T-helper 17 cell (primary cell): ENCODE measurements at places on chromosomes 13 and 19. TPM values are rescaled to one million over a fixed set of nuclear protein-coding genes. Genes with fewer than 3 reads are reported as not detected.
A peak's percentile ranks its signal among the peaks of the same experiment; 100 is the strongest.

DNA sequence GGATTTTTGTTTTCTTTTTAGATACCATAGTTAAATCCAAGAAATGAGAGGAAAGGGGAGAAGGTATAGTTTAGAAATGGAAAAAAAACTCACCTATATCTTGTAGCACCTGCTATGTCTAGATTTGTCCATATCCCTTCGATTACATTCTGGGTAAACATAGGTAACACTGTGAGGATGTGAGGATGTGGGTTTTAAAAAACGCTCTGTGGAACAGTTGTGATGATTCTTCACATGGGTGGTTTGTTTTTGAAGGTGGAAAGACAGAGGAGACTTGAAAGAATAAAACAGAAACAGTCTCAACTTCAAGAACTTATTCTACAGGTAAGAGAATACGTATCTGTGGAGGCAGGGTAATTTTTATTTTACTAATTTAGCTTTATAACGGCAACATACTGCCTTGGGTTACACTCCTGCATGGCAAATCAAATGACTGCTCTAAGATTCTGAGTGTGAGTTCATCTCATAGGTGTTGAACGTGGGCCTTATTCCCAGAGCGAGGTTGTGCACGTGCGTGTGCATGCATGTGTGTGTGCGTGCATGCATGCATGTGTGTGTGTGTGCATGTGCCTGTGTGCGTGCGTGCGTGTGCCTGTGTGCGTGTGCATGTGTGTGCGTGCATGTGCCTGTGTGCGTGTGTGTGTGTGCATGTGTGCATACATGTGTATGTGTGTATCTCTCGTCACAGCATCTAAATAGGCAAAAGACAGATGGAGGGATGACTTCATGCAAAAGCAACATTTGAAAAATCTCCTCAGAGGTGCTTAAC, 23.5 kb downstream of the ATP4B start:
- peaks cover 1% of the 10 kb centered on the region for H3K4me1 ChIP-seq
- H3K27me3 ChIP-seq = no peaks in the 10 kb centered on the region
- DNase-seq = no peak
- no peak overlapping the region for H3K27ac ChIP-seq

GRCh38 chr13:75321084-75321483, 160.9 kb downstream of the TBC1D4 start:
- no peak for DNase-seq
- H3K4me3 ChIP-seq = peak overlapping the region; percentile 9
- H3K27ac ChIP-seq = peak overlapping the region; percentile 98
- peaks cover 2% of the 10 kb centered on the region for H3K36me3 ChIP-seq

DNA sequence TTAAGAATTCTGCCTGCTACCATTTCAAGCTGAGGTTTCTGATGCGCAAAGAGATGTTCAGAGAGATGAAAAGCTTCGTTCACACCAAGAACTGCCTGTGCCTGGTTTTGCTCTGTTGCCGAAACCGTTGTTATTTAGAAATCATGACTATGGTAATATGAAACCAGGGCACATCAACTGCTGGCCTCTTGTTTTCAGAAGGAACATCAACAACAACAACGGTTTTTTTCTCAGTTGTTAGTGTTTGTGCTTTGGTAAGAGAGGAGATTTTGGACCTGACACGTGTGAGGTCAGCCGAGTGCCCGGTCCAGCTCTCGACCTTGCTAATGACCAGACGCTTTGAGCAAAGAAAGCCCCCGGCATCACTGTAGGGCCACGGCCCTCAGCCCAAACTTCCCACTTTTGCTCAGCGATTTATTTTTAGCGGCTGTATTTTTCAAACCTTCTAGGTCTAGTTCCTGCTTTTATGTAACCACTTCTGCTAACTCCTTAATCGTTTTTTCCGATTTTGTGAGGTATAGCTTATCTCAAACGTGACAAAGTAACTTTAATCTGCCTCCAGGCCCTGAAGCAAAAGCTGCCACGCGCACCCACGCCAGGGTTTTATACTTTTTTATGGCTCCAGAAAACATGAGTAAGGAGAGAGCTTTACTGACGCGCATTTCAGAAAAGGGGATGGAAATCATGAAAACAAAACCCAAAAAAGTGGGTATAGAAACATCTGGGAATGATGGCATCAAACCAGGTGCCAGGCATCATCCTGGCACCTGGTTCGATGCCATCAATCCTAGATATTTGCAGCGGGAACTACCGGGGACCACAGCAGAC, 42.0 kb downstream of the KLF2 start:
- DNase-seq = no peak
- H3K36me3 ChIP-seq = no peaks in the 10 kb centered on the region
- peaks cover 55% of the 10 kb centered on the region for H3K4me1 ChIP-seq
- no peak overlapping the region for H3K27ac ChIP-seq
- no peaks in the 10 kb centered on the region for H3K27me3 ChIP-seq

GRCh38 chr19:56862741-56863140, 22.2 kb upstream of the PEG3 start:
- H3K4me3 ChIP-seq = no peak overlapping the region
- DNase-seq = no peak
- H3K27ac ChIP-seq = no peak overlapping the region
- no peaks in the 10 kb centered on the region for H3K27me3 ChIP-seq

GRCh38 chr13:37202264-37202663, 96.8 kb upstream of the CSNK1A1L start:
- DNase-seq = no peak
- H3K27ac ChIP-seq = no peak overlapping the region
- H3K4me3 ChIP-seq = no peak overlapping the region
- no peaks in the 10 kb centered on the region for H3K36me3 ChIP-seq
- H3K27me3 ChIP-seq = no peaks in the 10 kb centered on the region

GRCh38 chr13:23608701-23609413, 38.6 kb downstream of the TNFRSF19 start:
- peaks cover 3% of the 10 kb centered on the region for H3K36me3 ChIP-seq
- H3K4me3 ChIP-seq = peak overlapping the region; percentile 25
- H3K4me1 ChIP-seq = peaks cover 11% of the 10 kb centered on the region
- no peak overlapping the region for H3K27ac ChIP-seq
- DNase-seq = no peak

- H3K27me3 ChIP-seq = no peaks in the 10 kb centered on the region
- no peak for DNase-seq
- H3K36me3 ChIP-seq = peaks cover 11% of the 10 kb centered on the region
- no peak overlapping the region for H3K27ac ChIP-seq
- H3K4me1 ChIP-seq = no peaks in the 10 kb centered on the region
These were observed 16.3 kb downstream of the ZNF823 start for GRCh38 chr19:11722414-11722813.

DNA sequence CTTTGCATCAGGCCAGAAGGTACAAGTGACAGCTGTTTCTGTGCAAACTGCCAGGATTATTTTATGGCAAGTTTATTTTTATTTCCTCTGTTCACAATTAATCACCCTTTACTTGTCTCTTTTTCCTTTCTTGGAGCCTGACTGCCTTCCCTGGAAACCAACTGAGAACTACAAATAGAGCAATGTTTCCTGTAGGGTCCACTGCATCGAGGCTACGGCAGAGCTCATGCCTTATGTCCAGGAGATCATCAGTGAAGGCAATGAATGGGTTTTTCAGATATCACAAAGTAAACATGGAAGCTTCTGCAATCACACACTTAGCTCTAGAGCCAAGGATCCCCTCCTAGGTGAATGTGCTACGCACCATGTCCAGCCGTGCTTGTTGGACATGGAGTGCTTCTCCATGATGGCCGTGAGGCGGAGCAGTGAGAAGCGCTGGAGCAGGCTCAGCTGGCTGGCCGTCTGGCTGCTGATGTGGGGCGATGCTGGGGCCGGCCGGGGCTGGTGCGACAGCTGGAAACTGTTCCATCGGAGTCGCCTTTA, 110.9 kb downstream of the KL start:
- peaks cover 24% of the 10 kb centered on the region for H3K27me3 ChIP-seq
- peaks cover 4% of the 10 kb centered on the region for H3K4me1 ChIP-seq
- no peaks in the 10 kb centered on the region for H3K36me3 ChIP-seq
- H3K4me3 ChIP-seq = no peak overlapping the region
- H3K27ac ChIP-seq = no peak overlapping the region
- no peak for DNase-seq

GRCh38 chr19:43782689-43783231, 2.0 kb upstream of the KCNN4 start:
- peaks cover 65% of the 10 kb centered on the region for H3K4me1 ChIP-seq
- peak overlapping the region; percentile 95 for H3K27ac ChIP-seq
- H3K36me3 ChIP-seq = peaks cover 3% of the 10 kb centered on the region
- no peaks in the 10 kb centered on the region for H3K27me3 ChIP-seq
- DNase-seq = no peak
- peak overlapping the region; percentile 80 for H3K4me3 ChIP-seq

GRCh38 chr13:69660155-69660554, 447.5 kb upstream of the ATXN8OS start:
- no peak for DNase-seq
- no peak overlapping the region for H3K4me3 ChIP-seq
- H3K4me1 ChIP-seq = no peaks in the 10 kb centered on the region
- H3K27ac ChIP-seq = no peak overlapping the region
- H3K36me3 ChIP-seq = no peaks in the 10 kb centered on the region

GRCh38 chr19:21474671-21475181, 30.7 kb upstream of the ZNF429 start:
- no peaks in the 10 kb centered on the region for H3K36me3 ChIP-seq
- no peak overlapping the region for H3K27ac ChIP-seq
- peak overlapping the region; percentile 72 for H3K4me3 ChIP-seq
- DNase-seq = peak; percentile 44
- H3K27me3 ChIP-seq = no peaks in the 10 kb centered on the region

GRCh38 chr13:114035583-114036531, 62.0 kb upstream of the C13orf46 start:
- H3K27ac ChIP-seq = peak overlapping the region; percentile 65
- H3K36me3 ChIP-seq = peaks cover 4% of the 10 kb centered on the region
- no peak overlapping the region for H3K4me3 ChIP-seq
- H3K4me1 ChIP-seq = peaks cover 24% of the 10 kb centered on the region

- no peak for DNase-seq
- peaks cover 6% of the 10 kb centered on the region for H3K27me3 ChIP-seq
- H3K36me3 ChIP-seq = no peaks in the 10 kb centered on the region
- peaks cover 29% of the 10 kb centered on the region for H3K4me1 ChIP-seq
- H3K4me3 ChIP-seq = peak overlapping the region; percentile 72
- peak overlapping the region; percentile 21 for H3K27ac ChIP-seq
These were observed 192.1 kb downstream of the KATNAL1 start for GRCh38 chr13:30115257-30115600.

DNA sequence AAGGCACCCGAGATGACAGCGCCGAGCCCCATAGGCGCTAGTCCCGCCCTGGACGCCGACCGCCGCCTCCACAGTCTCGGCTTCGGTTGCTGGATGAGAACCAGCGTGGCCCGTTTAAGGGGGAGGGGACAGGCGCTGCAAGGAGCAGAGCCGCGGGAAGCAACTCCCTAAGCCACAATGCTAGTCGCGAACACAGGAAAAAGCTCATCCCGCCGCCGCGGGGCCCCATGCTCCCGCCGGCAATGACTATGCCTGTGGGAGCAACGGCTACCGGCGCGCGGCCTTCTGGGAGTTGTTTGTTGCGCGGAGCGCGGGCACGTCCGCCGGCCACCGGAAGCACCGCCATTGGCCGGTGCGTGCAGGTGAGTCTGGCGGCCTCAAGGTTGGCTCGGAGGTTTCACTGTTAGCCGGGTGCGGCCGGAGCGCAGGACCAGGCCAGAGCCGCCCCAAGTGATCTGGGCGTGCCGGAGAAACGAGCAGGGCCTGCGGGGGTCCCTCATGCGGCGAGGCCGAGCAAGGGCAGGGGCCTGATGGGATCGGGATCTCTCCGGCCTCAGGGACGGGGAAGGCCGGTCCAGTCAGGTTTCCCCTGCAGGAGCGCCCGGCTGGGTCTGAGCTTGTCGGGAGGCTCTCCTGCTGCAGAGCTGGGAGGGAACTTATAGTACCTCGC, at the start of gene ZNF544:
ZNF544 (plus strand) TSS at position 330 of the 670 bp plus-strand sequence. CDS start 15,110 bp downstream, outside the sequence.
- H3K4me1 ChIP-seq = peaks cover 5% of the 10 kb centered on the region
- H3K36me3 ChIP-seq = peaks cover 7% of the 10 kb centered on the region
- DNase-seq = peak; percentile 15
- peak within 1 kb of the TSS; percentile 86 for H3K27ac ChIP-seq
- peak within 1 kb of the TSS; percentile 93 for H3K4me3 ChIP-seq
- H3K27me3 ChIP-seq = no peaks in the 10 kb centered on the region

GRCh38 chr19:55085923-55086715, 10.4 kb downstream of the EPS8L1 start:
- no peak overlapping the region for H3K27ac ChIP-seq
- DNase-seq = no peak
- H3K4me3 ChIP-seq = peak overlapping the region; percentile 41
- H3K36me3 ChIP-seq = peaks cover 19% of the 10 kb centered on the region
- peaks cover 31% of the 10 kb centered on the region for H3K4me1 ChIP-seq
- H3K27me3 ChIP-seq = peaks cover 41% of the 10 kb centered on the region

Gene FFAR3
- total RNA-seq = 0.78 TPM

Gene SHISA7
- not detected for total RNA-seq

Gene CEACAM16
- total RNA-seq = not detected

Gene ZNF358
- 4.1 TPM for total RNA-seq

Gene KIR2DL3
- total RNA-seq = not detected

Gene NLRP4
- total RNA-seq = not detected

Gene CYP4F12
- total RNA-seq = 5.2 TPM

Gene SELENOV
- total RNA-seq = not detected

Gene CGB8
- total RNA-seq = not detected
